ENCODE measurements at places on chromosomes 5 and 9.

DNA sequence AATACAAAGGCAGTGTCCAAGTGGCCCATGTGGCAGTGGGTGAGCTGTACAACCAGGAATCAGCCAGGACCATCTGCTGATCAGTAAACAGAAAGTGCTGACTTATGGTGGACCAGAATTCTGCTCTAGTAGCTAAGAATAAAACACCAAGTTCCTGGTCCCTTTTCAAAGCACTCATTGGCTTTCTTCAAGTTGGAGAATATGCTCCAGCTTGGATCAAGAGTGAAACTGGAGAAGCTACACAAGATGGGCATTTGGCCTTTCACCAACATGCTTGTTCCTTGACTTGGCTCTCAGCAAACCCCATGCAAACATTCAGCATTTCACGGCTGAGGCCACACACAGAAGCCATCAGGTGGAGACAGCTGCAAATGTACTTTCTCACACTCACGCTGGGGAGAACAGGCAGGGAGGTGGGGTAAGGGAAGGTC is 32.1 kb downstream of the MARCHF3 start:
- no peak for DNase-seq

DNA sequence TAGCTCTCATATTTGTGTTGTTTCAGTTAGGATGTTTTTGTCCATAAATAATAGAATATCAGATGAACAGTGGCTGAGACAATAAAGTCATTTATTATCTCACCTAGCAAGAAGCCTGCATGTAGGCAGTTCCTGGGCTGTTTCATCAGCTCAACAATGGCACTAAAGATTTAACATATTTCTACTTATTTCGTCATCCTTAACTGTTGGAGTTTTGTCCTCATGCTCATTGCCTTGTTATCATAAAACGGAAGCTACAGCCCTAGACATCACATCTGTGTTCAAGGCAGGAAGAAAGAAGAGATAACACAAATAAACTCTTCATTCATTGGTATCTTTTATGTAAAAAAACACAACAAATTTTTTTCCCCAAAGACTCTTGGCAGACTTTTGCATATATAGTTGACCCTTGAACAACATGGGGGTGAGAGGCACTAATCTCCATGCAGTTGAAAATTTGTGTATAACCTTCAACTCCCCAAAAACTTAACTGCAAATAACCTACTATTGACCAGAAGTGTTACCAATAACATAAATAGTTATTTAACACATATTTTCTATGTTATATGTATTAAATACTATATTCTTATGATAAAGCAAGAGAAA is 277.2 kb upstream of the ADRA1B start:
- DNase-seq, result no peak

GRCh38 chr9:1879501-1879900 is 135.6 kb upstream of the SMARCA2 start:
- DNase-seq, result no peak

DNA sequence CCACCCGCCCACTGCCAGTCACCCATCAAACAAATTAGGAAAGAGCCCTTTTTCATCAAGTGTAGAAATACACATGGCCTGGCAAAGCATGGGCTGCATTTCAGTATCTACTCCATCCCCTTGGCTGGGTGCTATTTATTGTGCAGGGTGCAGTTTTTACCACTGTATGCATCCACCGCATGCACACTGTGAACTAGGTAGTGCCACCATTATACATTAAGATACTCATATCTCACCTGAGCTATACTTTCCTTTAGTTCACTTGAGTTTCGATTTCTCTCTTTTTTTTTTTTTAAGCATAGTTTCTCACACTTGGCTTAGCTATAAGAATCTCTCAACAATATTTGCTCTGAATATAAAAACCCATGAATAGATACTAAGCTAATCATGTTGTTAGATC is 49.4 kb downstream of the JMY start:
- DNase-seq, result no peak

DNA sequence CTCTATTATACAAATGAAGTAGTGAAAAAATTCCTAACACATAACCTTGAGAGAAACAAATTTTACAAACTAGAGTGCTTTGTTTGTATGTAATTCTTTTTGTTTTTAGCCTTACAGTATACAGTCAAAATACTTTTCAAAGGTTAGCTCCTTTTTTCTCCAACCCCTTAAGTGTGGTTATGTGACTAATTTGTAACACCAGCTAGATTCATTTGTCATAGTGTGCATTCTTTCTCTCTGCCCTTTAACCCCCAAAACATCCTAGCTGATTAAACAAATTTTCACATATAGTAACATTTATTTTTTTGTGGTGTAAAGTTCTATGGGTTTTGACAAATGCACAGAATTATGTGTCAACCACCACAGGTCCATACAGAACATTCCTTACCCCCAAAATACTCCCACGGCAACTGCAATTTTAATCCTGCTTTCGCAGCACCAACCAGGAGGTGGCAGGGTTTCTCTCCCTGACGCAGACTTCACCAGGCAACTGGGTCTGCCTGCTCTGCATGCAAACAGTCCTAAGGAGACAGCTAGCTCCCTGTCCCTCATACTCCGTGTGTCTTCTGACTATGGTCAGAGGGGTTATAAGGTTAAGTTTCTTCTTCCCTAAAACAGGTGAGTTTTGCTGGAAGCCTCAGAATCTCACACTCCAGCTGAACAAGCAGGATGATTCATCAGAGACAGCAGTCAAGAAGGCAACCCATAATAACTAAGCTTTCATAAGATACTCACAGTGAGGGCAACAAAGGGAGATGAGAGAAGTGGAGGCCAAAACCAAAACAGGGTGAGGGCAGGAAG is 44.5 kb upstream of the NR5A1 start:
- DNase-seq, result no peak

DNA sequence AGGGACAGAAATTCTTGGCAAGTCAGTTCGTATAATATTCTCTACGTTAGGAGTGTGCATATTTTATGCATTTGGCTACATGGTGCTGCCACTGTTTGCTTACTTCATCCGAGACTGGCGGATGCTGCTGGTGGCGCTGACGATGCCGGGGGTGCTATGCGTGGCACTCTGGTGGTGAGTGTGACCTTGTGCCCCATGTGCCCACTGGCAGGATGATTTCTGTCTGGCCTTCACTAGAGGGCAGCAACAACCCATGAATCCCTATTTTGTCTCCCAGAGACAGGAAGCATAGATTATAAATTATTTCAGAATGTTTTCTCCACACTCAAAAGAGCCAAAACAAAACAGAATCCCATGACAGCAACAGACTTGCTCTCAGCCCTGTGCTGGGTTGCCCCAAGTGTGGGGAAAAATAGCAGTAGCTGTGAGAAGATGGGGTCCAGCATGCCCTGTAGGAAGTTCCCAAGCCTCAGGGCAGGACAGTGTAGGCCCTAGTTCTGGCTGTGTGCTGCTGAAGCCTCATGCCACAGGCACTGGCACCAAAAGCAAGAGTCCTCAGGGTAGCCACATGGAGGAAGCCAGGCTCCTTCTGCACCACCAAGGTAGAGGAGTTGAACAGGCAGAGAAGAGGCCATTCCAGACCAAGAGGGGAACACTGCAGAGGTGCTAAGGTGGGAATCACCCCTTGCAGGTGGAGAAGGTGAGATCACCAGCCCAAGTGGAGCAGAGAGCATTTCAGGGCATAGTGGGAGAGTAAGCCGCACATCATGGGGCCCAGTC is 16.0 kb downstream of the SLC22A5 start:
- DNase-seq, result no peak

DNA sequence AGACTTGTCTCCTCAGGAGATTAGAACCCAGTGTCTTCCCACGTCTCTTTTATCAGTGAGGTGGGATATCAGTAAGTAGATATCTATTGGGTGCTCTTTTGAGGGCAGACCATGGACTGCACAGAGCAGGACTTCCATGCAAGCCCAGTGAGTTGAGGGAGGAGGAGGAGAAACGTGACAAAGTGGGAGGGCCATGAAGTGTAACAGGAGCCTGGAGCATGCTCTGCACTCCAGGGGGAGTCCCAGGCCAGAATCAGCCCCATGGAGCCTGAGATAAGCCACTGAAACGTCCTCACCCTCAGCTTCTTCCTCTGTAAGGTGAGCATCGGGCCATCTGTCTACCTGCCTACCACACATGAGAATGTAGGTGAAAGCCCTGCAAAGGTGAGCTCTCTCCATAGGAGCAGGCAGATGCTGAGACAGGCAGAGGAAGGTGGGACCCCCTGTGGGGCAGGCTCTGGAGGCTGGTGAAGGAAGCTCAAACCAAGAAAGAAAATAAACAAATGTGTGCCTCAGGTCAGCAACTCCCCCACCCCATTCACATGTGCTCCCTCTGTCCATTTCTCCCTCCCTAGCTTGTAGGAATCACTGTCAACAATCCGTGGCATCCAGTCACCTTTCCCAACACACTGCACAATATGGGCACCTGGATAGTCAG is 87.4 kb downstream of the NRG2 start:
- no peak for DNase-seq

GRCh38 chr5:122715095-122715494 is 59.8 kb upstream of the SNX2 start:
- DNase-seq, result no peak

GRCh38 chr9:90842996-90843395 is 41.4 kb downstream of the SYK start:
- DNase-seq, result no peak

DNA sequence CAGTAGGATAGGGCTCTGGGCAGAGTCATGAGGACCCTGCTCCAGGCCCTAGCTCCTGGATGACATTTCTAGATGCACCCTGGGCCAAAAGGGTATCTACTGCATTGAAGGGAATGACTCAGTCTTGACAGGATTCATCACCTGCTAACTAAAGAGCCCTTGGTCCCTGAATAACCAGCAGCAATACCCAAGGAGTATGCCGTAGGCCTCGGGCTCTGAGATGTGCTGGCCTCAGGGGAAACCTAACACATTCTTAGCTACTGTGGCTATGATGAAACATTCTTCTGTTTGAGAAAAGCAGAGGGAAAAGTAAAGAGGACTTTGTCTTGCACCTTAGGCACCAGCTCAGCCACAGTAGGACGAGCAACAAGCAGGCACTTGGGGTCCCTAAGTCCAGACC is 89.5 kb upstream of the SLC1A1 start:
- no peak for DNase-seq

DNA sequence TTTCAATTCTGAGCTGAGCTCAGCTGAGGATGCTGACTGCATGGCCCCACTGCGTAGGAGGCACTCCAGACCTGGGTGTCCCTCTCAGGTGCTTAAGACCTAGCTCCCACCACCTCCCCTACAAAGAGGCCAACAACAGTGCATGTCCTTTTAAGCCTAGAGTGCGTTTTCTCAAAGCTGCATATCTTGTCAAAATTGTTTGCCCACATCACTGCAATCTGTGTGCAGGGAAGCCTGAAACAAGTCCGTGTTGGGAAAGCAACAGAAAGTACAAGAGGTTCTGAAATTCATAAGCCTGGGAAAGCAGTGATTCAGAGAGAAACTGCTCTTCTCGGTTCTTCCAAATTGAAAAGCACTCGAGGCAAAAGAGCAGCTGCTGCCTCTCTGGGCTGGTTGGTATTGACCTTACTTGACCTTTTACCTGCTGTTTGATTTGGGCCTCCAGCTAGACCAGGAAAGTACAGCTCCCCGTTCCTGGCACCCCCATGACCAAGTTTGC is 238.4 kb downstream of the NR2F1-AS1 start:
- no peak for DNase-seq

DNA sequence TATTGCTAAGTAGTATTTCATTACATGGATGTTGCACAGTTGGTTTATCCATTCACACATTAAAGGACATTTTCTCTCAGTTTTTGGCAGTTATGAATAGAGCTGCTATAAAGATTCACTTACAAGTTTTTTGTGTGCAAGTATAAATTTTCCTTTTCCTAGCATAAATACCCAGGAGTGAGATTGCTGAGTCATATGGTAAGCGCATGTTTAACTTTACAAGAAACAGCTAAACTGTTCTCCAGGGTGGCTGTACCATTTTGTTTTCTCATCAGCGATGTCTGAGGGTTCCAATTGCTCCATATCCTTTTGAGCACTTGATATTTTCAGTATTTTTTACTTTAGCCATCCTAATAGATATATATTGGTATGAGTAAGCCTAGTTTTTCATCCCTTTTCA is 16.4 kb upstream of the ABCA1 start:
- no peak for DNase-seq

DNA sequence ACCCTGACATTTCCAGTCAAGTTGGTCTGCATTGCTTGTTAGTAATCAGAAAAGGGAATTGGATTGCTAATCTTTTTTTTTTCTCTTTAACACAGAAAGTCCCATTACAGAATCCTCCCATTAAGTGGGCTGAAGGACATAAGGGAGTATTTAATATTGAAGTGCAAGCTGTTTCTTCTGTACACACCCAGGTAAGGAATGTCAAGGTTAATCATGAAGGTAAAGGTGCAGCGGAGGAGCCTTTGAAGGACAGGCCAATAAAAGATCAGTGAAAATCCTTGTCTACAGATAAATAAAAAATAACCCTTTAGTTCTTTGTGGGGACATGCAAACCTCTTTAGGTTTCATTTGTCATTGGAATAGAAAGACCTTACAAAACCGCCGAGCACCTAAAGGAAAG is 161.4 kb downstream of the DOCK8 start:
- DNase-seq, result no peak

DNA sequence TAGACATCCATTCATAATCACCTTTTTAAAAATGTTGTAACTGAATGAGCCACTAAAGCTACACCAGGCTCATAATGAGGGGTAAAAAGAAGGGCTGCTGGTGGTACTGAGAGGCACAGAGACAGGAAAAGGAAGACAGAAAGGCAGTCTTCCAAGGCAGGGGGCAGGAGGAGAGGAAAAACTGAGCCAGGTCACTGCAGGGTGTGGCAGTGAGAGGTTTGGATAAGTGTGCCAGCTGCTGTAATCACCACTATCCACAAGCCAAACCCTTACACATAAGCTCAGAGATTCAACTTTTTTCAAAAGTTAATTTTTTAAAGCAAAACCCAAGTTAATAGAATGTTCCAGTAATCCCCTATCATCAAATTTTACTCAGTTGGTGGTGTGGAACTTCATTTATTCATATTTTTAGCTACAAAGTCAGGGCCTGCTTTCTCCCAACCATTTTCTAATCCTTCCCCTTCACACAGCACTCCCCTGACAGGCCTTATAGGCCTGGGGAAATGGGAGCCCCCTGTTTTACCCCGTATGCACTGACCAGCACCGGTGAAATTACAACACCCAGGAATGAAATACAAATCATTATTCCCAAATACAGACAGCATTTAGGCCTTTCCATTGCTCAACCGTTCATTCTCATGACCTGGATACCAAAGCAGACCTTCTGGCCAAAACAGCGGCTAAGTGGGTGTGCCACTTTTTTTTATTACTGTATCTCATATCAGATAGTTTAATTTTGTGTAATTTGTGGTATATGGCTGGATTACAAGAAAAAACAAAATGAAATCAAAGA is 76.3 kb downstream of the EFNA5 start:
- no peak for DNase-seq

DNA sequence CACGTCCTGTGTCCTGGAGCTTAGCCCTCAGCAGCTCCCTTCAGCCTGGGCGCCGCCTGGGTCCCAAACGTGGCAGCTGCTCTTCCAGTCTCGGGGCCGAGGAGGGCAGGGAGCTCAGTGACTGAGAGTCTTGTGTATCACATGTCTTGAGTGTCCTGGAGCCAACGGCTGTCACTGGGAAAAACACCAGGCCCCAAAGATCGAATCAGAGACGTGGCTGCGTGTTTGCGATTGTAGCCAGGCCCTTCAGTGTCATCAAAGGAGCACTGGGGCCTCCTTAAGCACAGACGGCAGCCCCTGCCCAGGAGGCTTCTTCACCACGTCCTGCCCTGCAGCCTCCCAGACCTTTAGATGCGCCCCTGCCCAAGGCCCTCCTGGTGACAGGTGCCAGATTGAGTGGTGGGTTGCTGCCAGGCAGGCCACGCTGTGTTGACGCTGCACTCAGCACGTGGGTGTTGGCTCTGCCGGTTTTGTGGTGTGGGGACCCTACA is 5.7 kb upstream of the EXOC3 start:
- no peak for DNase-seq

- DNase-seq, result no peak
Observed at GRCh38 chr5:144585681-144586080, 415.0 kb downstream of the KCTD16 start.

- DNase-seq, result no peak
Observed at GRCh38 chr5:40404613-40405012, 275.1 kb upstream of the PTGER4 start.
